Breast epithelium (tissue), 4 donors: ENCODE measurements at places on chromosomes 2 and 18. TPM values are rescaled to one million over a fixed set of nuclear protein-coding genes. Genes with fewer than 3 reads are reported as not detected.

Gene KIF3C
- 6.0 TPM for total RNA-seq

Gene TRIB2
- 17.6 TPM for total RNA-seq

- H3K36me3 ChIP-seq, result no peaks in the 10 kb centered on the region
- no peak for DNase-seq
- no peak overlapping the region for H3K4me3 ChIP-seq
- no peak overlapping the region for H3K27ac ChIP-seq
- no peaks in the 10 kb centered on the region for H3K27me3 ChIP-seq
Measured at GRCh38 chr2:175383286-175383685, 201.8 kb upstream of the ATP5MC3 start.

- no peak overlapping the region for H3K27ac ChIP-seq
- DNase-seq, result no peak
- H3K4me1 ChIP-seq, result no peaks in the 10 kb centered on the region
- H3K27me3 ChIP-seq, result no peaks in the 10 kb centered on the region
- no peaks in the 10 kb centered on the region for H3K36me3 ChIP-seq
- H3K4me3 ChIP-seq, result no peak overlapping the region
Measured at GRCh38 chr2:166344286-166345113, 31.2 kb downstream of the SCN9A start.

Gene TUBA3E
- not detected for total RNA-seq

- peaks cover 20% of the 10 kb centered on the region for H3K4me1 ChIP-seq
- peak overlapping the region; percentile 70 for H3K27ac ChIP-seq
- no peaks in the 10 kb centered on the region for H3K36me3 ChIP-seq
- no peaks in the 10 kb centered on the region for H3K27me3 ChIP-seq
- no peak for DNase-seq
Measured at GRCh38 chr18:12879840-12880540, 4.0 kb downstream of the PTPN2 start.

Gene ANKRD30BL
- not detected for total RNA-seq

DNA sequence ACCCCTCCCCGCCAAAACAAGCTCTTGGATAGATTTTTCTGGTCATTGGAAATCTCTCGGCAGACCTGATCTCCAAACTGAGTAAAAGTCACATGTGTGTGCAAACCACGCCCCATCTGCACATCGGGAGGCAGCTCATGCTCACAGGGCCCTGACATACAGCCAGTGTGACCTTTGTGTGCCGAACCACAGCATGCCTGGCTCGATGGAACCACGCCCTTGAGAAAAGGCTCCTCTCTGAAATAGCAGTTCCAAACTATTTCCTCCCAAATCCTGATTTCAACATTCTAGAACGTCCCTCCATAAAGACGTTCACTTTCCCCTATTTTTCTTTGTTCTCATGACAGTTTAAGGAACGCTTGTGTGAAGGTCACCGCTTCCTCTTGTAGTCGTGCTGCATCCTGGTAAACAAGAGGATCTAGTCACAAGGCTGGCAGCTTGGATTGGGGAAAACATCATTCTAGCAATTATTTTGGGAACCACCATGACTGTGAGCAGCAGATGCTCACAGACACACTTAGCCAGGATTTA lies 59.3 kb upstream of the MAP4K4 start:
- no peak overlapping the region for H3K4me3 ChIP-seq
- no peaks in the 10 kb centered on the region for H3K27me3 ChIP-seq
- no peaks in the 10 kb centered on the region for H3K4me1 ChIP-seq
- no peak for DNase-seq
- H3K27ac ChIP-seq, result peak overlapping the region; percentile 26

DNA sequence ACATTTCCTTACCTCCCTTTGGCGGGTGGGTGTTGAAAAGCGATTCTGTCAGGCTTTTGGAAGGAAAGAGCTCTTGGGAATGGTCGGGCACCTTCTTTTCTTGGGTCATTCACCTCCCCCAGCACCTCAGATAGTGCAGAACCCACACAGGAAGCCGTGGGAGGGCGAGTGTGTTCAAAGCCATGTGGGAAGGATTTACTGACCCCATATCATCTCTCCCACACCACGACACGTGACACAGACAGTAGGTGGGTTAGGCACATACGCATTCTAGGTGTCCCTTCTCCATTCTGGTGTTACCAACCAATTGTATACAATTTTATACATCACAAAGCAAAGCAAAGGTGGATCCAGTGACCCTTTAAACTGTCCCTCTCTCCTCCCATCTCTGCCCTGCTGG lies 263.7 kb upstream of the REV1 start:
- no peak for DNase-seq
- H3K4me3 ChIP-seq, result no peak overlapping the region
- no peak overlapping the region for H3K27ac ChIP-seq
- no peaks in the 10 kb centered on the region for H3K27me3 ChIP-seq
- no peaks in the 10 kb centered on the region for H3K36me3 ChIP-seq

DNA sequence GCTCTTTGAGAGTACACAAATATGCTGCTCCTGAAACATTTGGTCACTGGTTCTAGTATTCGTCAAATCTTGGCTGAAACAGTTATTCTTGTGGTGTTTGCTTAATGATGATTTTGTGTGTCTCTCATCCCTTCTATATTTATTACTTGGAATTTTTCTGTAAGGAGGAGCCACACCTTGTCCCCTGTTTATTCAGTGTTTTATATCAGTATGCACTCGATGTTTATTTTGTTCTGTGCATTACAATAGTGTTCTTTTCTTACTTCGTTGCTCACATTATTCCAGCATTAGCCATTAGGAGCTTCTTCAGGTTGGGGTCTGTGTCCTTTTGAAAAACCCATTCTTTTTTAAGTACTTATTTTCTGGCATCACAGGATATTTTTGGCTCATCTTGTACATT lies 5.1 kb upstream of the RAMP1 start:
- H3K4me3 ChIP-seq, result no peak overlapping the region
- DNase-seq, result no peak
- no peak overlapping the region for H3K27ac ChIP-seq
- no peaks in the 10 kb centered on the region for H3K36me3 ChIP-seq
- peaks cover 4% of the 10 kb centered on the region for H3K4me1 ChIP-seq
- no peaks in the 10 kb centered on the region for H3K27me3 ChIP-seq

- no peak overlapping the region for H3K27ac ChIP-seq
- H3K4me3 ChIP-seq, result no peak overlapping the region
- DNase-seq, result no peak
- no peaks in the 10 kb centered on the region for H3K4me1 ChIP-seq
- no peaks in the 10 kb centered on the region for H3K36me3 ChIP-seq
Measured at GRCh38 chr2:12032398-12032797, 286.0 kb downstream of the LPIN1 start.

DNA sequence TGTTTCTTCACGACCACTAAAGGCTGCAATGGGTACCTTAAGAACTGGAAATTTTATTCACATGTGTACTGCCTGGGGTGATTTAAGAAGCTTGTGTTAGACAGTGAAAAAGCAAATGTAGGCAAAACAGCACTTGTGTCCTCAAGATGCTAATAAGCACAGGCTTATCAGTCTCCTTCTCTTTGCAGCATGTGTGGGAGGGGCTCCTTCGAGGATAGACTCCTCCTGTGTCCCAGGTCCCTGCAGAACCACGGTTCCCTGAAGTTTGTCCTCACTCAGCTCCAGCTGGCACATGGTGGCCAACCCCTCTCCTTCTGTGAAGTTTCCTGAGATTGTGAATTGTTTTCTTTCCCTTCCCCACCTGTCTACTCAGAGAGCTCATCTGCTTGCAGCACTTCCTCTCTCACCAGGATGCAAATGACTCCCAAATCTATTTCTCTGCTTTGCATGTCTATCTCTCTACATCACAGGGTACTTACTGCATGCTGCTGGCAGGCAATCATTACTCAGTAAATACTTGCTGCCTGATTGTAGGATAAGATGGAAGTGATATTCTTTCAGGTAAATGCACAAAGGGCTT lies 589.6 kb upstream of the KLHL29 start:
- no peaks in the 10 kb centered on the region for H3K4me1 ChIP-seq
- H3K27ac ChIP-seq, result no peak overlapping the region
- H3K27me3 ChIP-seq, result no peaks in the 10 kb centered on the region
- H3K4me3 ChIP-seq, result no peak overlapping the region
- H3K36me3 ChIP-seq, result no peaks in the 10 kb centered on the region
- no peak for DNase-seq

GRCh38 chr2:46229134-46230063 lies 67.8 kb upstream of the EPAS1 start:
- H3K4me1 ChIP-seq, result no peaks in the 10 kb centered on the region
- no peaks in the 10 kb centered on the region for H3K36me3 ChIP-seq
- no peak overlapping the region for H3K4me3 ChIP-seq

DNA sequence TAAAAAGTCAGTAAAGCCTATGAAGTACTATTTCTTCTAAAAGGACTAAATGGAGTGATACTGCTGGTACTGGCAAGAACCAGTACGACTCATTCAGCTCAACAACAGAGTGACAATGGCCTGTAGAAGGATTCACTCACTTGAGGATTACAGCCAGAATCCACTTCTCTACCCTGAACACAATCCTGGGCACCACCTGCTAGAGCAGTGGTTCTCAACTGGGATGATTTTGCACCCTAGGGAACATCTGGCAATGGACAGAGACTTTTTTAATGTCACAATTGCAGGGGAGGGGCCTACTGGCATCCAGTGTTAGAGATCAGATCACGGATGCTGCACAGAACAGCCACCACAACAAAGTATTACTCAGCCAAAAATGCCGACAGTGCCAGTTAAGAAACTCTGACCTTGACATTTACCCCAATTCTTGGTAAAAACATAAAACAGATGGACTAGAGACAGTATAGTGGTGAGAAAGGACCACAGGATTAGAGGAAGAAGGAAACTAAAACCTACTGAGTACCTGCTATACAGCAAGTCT lies 5.0 kb downstream of the SPIRE1 start:
- no peak overlapping the region for H3K27ac ChIP-seq
- DNase-seq, result no peak
- H3K27me3 ChIP-seq, result no peaks in the 10 kb centered on the region
- no peaks in the 10 kb centered on the region for H3K4me1 ChIP-seq

- H3K4me3 ChIP-seq, result no peak overlapping the region
- no peaks in the 10 kb centered on the region for H3K4me1 ChIP-seq
- no peak for DNase-seq
Measured at GRCh38 chr2:192719629-192720028, 524.9 kb upstream of the TMEFF2 start.

DNA sequence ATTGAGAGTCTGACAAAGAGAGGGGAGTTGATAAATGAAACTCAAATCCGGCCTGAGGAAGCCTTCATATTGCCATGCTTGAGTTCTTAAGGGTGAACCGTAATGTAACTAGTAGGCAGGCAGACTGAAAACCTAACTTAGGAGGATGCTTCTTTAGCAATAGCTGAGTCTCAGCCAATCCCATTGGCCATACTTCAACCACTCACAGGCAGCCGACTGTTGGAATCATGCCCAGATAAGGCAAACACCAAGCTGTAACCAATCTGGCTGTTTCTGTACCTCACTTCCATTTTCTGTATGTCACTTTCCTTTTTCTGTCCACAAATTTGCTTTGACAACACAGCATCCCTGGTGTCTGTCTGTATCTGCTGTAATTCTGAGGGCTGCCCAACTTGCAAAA lies 39.5 kb downstream of the TPRKB start:
- no peak overlapping the region for H3K4me3 ChIP-seq
- H3K27me3 ChIP-seq, result no peaks in the 10 kb centered on the region
- no peaks in the 10 kb centered on the region for H3K4me1 ChIP-seq
- no peaks in the 10 kb centered on the region for H3K36me3 ChIP-seq

GRCh38 chr2:192657362-192657761 lies 462.6 kb upstream of the TMEFF2 start:
- no peaks in the 10 kb centered on the region for H3K27me3 ChIP-seq
- H3K27ac ChIP-seq, result no peak overlapping the region
- H3K36me3 ChIP-seq, result no peaks in the 10 kb centered on the region
- no peak for DNase-seq

GRCh38 chr18:44036501-44036900 lies 644.2 kb upstream of the SETBP1 start:
- no peaks in the 10 kb centered on the region for H3K27me3 ChIP-seq
- H3K36me3 ChIP-seq, result no peaks in the 10 kb centered on the region
- no peaks in the 10 kb centered on the region for H3K4me1 ChIP-seq
- H3K27ac ChIP-seq, result no peak overlapping the region

Gene HTRA2
- 32.5 TPM for total RNA-seq

DNA sequence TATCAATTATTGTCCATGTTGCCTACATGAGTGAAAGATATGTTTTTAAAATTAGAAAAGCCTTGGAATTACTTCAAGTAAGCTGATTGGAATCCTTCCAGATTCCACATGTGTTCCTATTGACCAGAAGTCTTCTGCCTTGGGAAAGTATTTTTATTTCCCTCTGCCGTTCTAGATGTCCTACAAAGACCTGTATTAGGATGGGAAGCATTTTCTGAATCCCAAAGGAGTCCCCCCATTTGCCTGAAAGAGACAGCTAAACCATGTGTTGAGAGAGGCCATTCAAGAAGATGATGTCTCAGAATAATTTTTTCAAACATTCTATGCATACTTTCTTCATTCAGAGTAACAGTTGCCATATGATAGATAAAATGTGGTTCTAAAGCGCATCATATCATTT lies 19.0 kb upstream of the MYO1B start:
- DNase-seq, result no peak
- no peaks in the 10 kb centered on the region for H3K4me1 ChIP-seq
- H3K27ac ChIP-seq, result peak overlapping the region; percentile 12
- no peaks in the 10 kb centered on the region for H3K36me3 ChIP-seq
- no peaks in the 10 kb centered on the region for H3K27me3 ChIP-seq

Gene ALPP
- not detected for total RNA-seq

- H3K4me3 ChIP-seq, result no peak overlapping the region
- no peaks in the 10 kb centered on the region for H3K36me3 ChIP-seq
- no peak overlapping the region for H3K27ac ChIP-seq
- no peaks in the 10 kb centered on the region for H3K27me3 ChIP-seq
Measured at GRCh38 chr2:145750612-145751011, 1230.7 kb upstream of the ZEB2 start.

Gene DPP10
- 0.33 TPM for total RNA-seq

Gene CFLAR
- 322 TPM for total RNA-seq

Gene MEP1B
- 0.15 TPM for total RNA-seq

GRCh38 chr2:150166313-150167051 lies 321.0 kb downstream of the RND3 start:
- peak; percentile 71 for DNase-seq
- H3K36me3 ChIP-seq, result no peaks in the 10 kb centered on the region
- no peaks in the 10 kb centered on the region for H3K4me1 ChIP-seq
- H3K4me3 ChIP-seq, result peak overlapping the region; percentile 29
- no peaks in the 10 kb centered on the region for H3K27me3 ChIP-seq
- H3K27ac ChIP-seq, result peak overlapping the region; percentile 72
